ENCODE measurements at places on chromosomes 5 and 9.

- no peak for DNase-seq
These were observed 28.5 kb downstream of the GLRA1 start for GRCh38 chr5:151896031-151896691.

DNA sequence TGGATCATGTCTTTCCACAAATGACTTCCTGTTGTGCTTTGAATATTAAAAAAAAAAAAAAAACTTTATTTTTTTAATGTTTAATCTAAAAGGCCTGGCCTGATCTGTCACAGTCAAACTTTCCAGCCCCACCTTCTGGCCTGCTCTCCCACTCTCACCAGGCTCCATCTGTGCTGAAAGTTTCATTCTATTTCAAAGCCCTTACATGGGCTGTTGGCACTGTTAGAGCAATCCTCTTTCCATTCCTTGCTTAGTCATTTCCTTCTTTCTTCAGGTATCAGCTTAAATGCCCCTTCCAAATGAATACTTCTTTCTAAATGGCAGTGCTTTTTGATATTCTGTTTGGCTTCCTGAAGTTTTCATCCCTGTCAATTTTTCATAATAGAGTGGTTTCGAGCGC lies 1104.8 kb upstream of the C9orf72 start:
- no peak for DNase-seq

- no peak for DNase-seq
These were observed 6.4 kb downstream of the TLE4 start for GRCh38 chr9:79577969-79578723.

DNA sequence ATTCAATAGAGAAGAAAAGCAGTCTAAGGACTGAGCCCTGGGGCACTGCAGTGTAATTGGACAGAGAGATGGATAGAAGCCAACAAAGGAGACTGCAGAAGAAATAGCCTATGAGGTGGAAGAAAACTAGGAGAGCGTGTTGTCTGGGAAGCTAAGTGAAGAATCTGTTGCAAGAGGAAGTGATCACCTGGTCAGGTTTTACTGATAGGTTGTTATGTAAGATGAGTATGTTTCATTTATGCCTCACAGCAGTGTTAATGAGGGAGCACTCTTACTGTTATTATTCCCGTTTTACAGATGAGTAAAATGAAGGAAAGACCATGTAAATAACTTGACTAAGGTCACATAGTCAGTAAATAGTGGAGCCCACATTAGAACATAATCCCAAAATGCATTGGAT lies 80.0 kb upstream of the GRHPR start:
- no peak for DNase-seq

DNA sequence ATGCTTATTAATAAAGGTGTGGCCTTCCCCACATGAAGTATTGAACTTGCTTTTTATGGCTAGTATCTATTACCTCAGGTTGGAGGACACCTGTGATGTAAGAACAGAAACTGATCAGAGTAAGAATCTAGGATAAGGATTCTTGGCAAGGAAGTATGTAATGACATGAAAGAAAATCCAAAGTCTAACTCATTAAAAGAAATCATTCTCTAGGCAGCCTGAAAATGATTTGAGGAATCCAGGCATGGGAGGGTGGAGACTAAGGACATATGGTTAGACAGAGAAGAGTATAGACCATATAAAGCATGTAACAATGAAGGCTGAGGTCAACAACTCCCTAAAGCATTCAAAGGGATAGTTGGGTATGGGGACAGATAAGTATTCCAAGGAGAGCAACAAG lies 32.9 kb downstream of the PFDN1 start:
- DNase-seq: no peak

GRCh38 chr5:127260686-127261085 lies 29.9 kb upstream of the MEGF10 start:
- no peak for DNase-seq

DNA sequence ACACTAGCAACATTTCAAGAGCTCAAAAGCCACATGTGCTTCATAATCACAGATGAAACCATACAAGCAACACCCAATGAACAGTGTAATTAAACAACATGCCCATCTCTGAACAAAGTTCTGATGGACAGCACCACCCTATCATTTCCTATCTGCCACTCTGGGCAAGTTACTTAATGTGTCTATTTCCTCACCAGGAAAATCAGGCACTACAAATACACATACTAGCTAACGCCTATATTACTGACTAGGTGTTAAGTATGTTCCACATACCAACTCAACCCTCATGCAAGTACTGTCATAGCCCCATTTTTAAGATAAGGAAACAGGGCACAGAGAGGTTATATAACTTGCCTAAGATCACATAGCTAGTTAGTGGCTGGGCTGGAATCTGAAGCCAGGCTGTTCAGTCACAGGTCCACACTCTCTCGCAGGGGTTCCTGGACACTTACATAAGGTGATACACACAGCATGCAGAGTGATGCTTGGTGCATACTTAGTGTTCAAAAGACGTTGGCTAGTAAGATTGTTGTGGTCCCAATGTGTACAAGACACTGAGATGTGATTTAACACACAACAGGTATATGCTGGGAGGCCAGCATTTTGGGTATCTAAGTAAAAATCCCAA lies 24.2 kb downstream of the CORO2A start:
- DNase-seq: no peak

- no peak for DNase-seq
These were observed 5.3 kb downstream of the BARX1 start for GRCh38 chr9:93949694-93950449.

- DNase-seq: no peak
These were observed 107.0 kb upstream of the PPP1R26 start for GRCh38 chr9:135372501-135373008.

DNA sequence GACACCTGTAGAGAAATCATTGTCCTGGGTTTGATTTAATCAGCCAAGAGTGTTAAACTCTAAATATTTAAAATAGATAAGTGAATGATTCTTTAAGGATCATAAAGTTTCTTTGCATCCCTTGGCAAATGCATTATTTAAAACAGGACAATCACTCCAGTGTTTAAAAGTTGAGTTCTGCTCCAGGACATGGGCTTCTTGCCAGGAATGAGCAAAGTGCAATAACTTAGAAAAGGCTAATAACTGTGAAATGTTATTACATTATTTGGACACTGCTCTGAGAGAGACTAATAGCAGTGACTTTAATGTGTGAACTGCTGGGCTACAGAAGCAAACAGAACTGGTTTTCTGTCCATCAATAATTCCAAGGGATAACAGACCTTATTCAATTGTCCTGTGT lies 283.3 kb downstream of the GABRB2 start:
- no peak for DNase-seq

GRCh38 chr5:128736553-128736952 lies 198.5 kb upstream of the FBN2 start:
- DNase-seq: no peak

DNA sequence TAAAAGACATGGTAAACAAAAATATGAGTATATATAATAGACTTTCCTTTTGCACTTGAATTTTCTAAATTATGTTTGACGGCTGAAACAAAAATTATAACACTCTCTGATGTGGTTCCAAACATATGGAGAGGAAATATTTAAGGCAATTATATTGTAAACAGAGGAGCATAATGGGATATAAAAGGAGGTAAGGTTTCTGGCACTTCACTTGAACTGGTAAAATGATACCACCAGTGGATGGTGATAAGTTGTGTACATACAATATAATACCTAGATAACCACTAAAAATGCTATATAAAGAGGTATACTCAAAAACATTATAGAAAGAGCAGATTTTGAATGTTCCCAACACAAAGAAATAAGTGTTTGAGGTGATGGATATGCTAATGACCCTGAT lies 192.9 kb upstream of the RAD23B start:
- DNase-seq: no peak

- DNase-seq: no peak
These were observed 21.1 kb downstream of the PITX1 start for GRCh38 chr5:135012951-135013391.

GRCh38 chr5:131210151-131210510 lies 39.4 kb downstream of the LYRM7 start:
- no peak for DNase-seq

GRCh38 chr9:90684736-90685135 lies 42.1 kb upstream of the DIRAS2 start:
- no peak for DNase-seq

GRCh38 chr9:110251212-110251611 lies 5.1 kb downstream of the TXN start:
- DNase-seq: no peak

- DNase-seq: no peak
These were observed 28.8 kb downstream of the SMARCA2 start for GRCh38 chr9:2043881-2044462.

- DNase-seq: no peak
These were observed 451.2 kb upstream of the TLE4 start for GRCh38 chr9:79120533-79120932.

DNA sequence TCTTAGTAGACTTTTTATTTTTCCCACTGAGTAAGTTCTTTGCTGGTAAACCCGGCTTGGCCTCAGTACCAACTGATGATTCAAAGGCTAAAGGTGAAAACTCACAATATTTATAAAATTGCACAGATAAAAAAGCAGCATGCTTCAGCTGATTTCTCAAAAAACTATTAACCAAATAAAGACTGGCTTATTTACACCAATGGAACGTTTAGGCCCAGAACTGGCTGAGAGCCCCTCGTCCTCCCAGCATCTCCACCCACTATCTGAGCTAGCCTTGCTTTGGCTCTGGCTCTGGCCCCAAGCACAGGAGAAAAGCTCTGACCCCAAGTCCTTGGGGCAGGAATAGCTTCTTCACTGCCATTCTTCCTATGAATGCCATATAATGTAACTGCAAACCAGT lies 68.5 kb downstream of the SPTLC1 start:
- no peak for DNase-seq

DNA sequence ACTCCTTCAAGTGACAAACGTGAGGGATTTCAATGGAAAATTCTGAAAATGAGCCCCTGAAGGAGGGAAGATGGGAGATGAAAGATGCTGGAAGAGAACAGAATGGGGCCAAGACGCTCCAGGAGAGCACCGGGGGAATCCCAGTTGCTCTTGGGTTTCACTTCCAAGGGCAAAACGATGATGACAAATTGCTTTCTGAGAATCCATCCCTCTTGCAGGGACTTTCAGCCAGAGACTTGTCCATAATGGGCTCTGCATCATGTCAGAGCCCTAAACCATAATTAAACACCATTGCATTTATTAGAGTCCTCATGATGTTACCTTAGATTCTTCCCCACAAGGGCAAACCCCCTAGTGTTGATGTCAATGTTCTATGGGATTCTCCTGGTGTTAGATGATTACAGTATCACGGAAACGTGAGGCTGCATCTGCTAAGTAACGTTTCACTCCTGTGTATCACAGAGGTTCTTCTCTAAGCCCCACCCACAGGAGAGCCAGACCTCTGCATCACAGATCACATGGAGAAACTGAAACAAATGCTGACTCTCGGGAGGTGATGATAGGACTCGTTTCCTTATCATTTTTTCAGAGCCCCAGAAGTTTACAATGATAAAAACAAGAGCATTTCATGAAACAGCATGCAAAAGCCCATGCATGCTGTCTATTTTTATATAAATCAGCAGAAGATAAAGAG lies 114.4 kb downstream of the TENT4A start:
- DNase-seq: no peak

DNA sequence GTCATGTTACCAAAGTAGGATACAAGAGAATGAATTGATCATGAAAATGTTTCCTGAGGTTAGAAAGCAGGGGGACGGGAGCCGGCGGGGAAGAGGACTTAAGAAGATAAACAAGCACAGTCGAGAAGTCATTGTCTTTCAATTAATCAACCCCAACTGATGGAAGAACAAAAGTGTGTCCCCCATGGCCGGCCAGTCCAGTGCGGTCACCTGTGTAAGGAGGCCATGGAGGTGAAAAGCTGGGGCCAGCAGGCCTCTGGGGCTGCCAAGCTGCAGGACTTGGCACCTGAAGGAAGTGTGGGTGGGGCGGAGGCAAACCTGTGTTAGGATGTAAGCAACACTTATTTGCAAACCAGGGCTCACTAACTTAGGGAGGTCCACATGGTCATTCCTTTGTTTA lies 223.3 kb upstream of the TBCA start:
- no peak for DNase-seq

Measured in tibial artery (tissue), 4 donors.